Fibroblast of skin of scalp (primary cell): ENCODE measurements at places on chromosomes 1 and 21.

DNA sequence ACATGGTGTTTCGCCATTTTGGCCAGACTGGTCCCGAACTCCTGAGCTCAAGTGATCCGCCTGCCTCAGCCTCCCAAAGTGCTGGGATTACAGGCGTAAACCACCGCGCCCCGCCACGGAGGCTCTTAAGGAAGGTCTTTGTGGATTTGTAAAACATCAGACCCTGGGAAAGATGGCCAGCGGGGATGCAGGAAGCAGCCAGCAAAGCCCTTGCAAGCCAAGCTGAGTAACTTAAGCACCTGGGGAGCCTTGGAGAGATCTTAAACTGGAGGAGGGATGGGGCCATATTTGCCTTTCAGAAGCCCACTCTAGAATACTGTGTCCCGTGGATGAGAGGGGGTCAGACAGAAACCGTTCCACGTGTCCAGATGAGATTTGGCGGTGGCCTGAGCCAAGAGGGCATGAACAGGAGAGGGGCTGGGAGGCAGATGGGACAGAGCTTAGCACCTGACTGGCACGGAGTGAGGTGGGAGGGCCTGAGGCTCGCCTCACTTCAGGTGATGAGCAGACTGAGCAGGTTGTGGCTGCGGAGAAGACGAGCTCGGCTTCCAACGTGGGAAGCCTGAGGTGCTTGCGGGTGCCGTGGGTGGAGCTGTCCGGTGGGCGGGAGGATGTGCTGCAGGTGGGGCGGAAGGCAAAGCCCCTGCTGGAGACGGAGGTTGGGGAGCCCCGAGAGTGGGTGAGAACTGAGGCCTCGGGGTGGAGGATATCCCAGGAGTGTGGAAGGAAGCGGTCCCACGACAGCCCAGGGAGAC lies 11.7 kb downstream of the C1orf216 start:
- no peak for DNase-seq

DNA sequence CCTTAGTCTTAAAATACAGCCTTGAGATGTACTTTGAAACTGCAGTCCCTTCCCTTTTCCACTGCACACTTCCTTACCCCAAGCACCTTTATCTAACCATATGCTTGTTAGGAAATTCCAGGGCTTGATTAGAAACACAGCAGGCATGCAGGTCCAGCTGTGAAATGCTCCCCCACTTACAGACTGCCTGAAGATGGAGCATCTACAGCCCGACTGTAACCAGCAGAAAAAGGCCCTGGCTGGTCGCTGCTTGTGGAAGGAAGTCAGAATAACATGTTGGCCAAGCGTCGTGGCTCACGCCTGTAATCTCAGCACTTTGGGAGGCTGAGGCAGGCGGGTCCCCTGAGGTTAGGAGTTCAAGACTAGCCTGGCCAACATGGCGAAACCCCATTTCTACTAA lies 37.2 kb downstream of the VN1R5 start:
- peak; percentile 29 for DNase-seq

DNA sequence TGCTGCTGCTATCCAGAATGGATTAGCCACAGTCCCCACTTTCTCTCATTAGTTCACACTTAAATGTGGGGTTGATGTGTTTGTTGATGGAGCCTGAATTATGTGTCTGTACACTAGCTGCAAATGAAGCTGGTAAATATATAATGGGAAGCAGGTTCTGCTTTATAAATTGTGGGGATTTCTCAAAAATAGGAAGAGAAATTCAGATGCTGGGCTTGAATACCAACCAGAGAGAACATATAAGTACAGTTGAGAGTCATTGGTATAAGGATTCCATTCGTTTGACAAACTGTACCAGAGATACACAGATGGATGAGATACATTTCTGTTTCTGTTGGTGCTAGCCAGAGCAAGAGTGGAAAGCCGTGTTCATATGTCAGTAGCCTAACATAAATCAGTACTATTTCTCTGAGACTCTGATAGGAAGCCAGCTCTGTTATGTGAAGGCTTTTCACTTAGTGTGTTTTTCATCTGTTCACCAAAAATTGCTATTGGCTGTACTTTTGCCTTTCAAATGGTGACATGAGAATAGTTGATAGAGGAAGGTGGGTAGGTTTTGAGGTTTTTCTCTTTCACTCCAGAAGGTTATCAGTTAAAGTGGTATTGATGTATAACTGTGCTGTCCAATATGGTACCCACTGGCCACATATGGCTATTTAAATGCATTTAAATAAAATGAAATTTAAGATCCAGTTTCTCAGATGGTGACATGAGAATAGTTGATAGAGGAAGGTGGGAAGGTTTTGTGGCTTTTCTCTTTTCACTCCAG lies 15.6 kb downstream of the SMG7 start:
- no peak for DNase-seq

GRCh38 chr1:76302711-76303339 lies 228.3 kb downstream of the ST6GALNAC3 start:
- DNase-seq = no peak

- peak; percentile 84 for DNase-seq
Measured at GRCh38 chr1:87826681-87827251, 498.1 kb downstream of the LMO4 start.

- no peak for DNase-seq
Measured at GRCh38 chr1:234102583-234102982, 198.1 kb downstream of the SLC35F3 start.

DNA sequence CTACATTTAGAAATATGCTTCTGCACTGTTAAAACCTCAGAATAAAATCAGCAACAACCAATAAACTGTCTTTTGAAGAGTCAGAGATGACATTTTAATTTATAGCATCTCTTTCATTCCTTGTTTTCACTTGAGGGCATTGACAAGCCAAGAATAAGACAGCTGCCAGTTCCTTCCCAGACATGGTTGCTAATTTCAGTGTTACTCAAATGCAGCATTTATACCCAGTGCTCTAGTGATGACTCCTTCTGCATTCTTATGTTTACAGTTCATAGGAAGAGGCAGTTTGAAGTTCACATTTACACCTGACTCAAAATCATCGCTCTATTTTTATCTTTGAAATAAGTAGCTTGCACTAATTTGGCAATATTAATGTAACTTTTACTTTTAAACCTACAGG lies 44.9 kb downstream of the PLA2G4A start:
- no peak for DNase-seq

DNA sequence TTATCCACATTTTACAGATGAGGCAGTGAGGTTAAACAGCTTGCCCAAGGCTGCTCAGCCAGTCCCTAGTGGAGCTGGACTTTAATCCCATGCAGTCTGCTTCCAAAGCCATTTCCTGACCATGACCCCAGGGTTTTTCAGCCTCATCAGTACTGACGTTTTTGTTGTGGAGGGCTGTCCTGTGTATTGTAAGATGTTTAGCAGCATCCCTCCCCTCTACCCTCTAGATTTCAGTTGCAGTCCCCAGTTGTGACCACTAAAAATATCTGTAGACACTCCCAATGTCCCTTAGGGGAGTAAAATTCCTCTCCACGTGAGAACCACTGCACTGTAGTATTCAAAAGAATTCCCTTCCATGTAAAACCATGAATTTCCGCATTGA lies 30.2 kb upstream of the C1orf105 start:
- DNase-seq = no peak

DNA sequence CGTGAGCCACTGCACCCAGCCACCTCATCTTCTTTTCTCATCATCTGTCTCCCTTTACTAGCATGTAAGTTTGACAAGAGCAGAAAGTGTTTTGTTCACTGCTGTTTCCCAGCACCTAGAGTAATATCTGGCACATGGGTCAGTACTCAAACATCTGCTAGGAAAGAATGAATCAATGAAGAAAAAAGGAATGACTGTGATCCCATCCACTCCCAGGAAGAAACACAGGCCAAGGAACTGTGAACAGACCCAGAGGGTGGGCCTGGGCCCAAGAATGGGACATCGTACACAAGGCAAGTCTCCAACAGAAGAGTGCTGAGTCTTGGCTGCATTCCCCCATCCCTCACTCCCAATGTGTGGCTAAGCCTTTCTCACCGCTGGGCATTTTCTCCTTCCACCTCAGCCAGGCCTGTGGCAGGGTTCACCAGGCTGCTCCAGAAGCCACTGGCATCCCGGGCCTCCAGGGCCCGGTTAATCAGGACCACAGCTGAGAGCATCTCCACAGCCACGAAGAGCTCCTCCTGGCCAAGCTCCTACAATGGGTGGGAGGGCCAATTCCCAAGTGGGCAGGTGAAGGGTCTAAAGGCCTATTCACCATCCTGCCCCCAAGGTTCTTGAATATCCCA lies 18.4 kb downstream of the IQGAP3 start:
- DNase-seq = no peak

DNA sequence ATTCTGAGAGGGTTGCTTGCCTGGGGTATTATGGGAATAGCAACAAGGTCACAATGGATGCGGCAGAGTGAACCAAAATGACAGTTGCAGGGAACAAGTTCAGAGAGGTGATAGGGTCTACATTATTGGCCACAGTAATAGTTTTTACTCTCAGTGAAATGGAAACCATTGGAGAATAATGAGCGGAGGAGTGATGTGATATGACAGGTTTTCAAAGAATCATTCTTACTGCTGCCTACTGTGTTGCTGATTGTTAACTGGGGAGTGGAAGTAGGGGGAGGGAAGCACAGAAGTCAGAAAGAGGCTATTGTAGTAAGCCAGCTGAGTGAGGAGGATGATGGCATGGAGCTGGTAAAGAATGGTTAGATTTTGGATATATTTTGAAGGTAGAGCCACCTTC lies 195.2 kb upstream of the HOOK1 start:
- no peak for DNase-seq

DNA sequence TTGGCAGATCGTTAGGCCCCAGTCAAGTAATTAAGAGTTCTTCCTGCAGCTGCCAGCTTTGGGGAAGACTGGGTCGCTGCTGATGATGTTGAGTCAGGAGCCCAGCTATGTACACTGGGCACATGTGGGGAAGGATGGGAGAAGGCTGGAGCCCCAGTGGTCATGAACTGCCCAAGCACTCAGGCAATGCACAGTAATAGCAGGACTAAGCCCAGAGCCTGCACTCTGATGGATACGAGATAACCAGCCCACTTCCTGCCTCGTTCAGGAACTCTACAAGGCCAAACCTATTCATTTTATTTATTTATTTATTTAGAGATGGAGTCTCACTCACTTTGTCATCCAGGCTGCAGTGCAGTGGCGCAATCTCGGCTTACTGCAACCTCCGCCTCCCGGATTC lies 81.1 kb upstream of the BTG3 start:
- DNase-seq = no peak

DNA sequence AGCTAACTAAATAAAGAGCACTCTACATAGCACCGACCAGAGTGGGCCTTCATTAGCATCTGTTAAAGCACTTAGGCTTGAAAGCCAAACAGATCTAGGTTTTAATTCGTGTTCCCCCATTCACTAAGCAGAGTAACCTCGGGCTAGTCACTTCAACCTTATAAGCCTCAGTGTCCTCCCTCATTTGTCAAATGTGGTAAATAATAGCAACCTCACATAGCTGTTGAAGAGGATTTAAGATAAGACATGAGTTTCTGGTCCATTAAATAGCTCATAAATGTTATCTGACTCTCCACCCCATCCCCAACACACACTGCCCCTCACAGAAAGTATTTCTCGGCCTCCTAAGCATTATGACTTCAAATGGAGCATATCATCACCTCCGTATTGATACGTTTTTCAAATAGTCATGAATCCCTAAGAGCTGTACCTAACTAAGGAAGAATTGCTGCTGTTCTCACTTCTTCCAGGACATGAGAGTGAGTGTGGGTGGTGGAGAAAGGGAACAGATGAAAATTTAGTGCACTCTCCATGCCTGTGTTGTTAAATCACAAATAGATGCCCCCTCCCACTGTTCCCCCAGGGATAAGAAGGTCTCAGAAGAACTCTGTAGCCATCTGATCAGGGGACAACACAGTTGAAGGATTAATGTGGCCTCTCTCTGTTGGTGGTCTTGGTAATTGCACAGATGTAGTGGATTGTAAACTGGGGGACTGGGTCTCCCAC lies 47.6 kb downstream of the PLPP3 start:
- no peak for DNase-seq

DNA sequence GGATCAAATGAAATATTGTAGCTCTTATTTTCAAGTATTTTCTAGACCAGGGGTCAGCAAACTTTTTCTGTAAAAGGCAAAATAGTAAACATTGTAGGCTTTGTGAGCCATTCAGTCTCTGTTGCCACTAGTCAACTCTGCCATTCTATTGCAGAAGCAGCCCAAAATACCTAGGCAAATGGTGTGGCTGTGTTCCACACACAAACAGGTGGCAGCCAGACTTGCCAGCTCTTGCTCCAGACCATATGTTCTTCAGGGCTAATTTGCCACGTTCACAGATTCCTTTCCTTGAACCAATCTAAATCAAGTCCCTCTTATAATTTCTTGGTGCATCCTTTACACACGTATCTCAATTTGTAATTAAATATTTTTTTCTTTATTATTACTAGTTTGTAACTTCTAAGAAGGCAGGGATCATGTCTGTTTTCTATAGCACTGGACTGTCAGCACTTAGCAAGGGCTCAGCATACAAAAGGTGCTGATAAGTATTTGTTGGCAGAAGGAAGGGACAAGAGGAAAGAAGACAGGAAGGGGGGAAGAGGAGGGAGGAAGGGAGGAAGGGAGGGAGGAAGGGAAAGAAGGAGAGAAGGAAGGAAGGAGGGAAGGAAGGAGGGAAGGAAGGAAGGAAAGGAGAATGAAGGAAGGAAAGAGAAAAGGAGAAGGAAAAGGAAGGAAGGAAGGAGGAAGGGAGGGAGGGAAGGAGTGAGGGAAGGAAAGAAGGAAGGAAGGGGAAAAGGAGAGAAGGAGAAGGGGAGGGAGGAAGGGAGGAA lies 106.5 kb upstream of the EDEM3 start:
- no peak for DNase-seq

GRCh38 chr1:54883349-54884102 lies 3.5 kb downstream of the DHCR24 start:
- no peak for DNase-seq

DNA sequence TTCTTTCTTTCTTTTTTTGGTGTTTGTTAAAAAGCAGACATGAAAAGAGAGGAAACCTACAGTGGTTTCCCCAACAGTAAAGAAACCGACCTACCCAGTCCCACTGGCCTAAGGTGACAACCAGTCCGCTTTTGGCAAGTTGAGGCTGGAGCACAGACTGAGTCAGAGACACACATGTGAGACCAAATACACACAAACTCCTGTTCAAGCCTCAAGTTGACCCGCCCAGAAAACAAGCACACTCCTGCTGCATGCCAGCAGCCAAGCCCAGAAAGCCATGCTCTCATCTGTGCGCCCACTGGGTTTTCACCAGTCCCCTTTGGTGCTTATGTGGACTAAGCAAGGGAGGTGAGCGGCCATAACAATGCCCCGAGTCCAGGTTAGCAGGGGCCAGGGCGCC lies 64.6 kb upstream of the GPR153 start:
- DNase-seq = no peak

DNA sequence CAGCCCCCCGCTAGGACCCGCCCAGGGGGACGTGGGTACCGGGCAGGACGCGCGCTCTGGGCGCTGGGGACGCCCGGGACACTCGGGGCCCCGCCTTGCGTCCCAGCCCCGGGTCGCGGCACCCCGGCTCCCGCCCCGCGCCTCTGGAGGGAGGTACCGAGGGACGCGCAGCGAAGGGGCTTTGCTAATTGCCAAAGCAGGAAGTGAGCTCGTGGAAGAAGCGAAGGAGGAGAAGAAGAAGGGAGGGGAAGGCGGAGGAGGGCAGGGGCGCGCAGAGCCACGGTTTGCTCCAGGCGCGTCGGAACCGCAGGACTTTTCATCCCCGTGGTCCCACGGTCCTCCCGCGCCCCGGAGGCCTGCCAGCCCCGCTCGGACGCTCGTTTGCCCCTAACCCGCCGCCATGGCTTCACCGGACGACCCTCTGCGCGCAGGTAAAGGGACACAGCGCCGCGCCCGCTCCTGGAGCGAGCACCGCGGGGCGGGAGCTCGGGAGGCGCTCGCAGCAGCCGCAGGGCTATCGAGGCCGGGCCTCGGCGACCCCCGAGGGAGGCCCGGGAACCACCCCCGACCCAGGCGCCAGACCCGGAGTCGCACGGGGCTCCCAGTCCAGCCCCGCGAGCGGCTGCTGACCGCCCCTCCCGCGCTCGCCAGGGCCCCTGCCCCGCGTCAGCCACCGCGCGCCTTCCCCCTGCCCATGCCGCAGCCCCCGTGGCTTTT lies 1.3 kb downstream of the EDARADD start:
- DNase-seq = peak; percentile 20
